Stimulated activated CD4-positive, alpha-beta T cell treated with anti-CD3 and anti-CD28 coated beads, Interleukin-2, amount 100 ng/mL, for 24 hours (primary cell): ENCODE measurements at places on chromosomes 1 and 21.

DNA sequence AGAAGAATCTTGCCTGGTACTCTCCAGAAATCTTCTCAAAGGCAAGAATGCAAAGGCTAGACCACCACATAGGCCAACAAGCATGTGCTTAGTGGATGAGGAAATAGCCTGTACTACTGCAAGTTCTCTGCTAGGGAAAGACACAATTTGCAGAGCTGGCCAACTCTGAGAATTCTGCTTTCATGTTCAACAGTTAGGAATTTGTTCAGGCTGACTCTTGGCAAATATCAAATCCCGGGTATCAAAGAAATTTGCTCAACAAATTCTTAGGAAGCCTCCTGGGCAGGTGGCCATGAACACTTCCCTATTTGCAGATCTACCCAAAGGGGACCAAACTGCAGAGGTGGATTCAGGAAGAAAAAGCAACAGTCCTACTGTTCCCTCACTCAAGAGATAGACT is 15.0 kb upstream of the H3-3A start:
- DNase-seq, result no peak

GRCh38 chr1:51776408-51776807 is 102.1 kb downstream of the NRDC start:
- no peak for DNase-seq

DNA sequence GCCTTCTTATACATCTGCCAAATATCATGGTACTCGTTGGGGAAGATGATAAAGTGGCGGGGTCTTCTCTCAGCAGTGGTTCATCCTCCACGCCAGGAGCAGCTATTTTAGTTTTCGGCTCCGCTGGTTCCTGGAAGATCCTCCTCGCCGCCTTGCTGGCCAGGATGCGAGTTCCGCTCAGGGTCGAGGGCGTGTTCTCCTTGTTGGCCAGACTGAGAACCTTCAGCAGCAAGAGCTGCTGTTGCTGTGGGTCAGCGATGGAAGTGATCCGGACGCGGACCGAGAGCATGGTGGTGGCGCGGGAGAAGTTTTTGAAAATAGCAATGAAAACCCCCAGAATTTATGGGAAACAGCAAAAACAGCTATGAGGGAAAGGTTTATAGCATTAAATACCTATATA is 11.4 kb upstream of the CFAP126 start:
- DNase-seq, result no peak

DNA sequence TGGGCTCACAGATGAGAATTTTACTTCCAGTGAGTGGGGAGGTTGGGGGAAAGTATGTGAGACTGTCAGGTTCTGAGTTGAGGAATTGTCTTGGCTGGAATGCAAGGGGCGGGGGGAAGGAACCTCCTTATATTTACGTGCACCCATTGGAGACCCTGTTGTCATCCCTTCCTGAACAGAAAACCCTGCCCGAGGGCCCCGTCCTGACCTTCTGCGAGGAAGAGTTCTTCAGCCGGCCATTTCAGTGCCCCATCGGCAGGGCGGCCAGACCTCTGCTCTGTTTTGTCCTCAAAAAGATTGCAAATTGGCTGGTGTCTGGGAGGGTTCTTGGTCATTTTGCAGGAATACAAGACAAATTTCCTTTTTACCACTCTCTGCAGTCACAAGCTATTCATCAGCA is 7.1 kb downstream of the KIF26B start:
- DNase-seq, result no peak

DNA sequence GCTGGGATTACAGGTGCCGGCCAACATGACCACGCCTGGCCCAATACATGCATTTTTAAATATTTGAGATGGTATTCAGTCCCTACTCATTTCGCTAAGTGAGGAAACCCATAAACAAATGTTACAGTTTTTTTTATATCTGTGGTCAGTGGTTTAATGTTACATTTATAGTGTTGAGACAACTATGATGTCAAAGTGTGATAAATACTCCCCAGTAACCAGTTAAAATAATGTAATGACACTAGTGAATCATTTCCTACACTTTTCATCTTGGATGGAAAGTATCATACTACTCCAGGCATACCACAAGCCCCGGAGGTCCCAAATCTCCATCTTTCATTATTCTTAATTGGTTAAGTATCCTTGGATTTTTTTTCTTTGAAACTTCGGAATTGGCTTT is 87.5 kb upstream of the KIF26B start:
- no peak for DNase-seq
